ENCODE measurements at places on chromosomes 2 and 18.

- no peak for DNase-seq
Measured at GRCh38 chr2:166957686-166958085, 69.4 kb downstream of the XIRP2 start.

GRCh38 chr2:118153433-118153832, 65.2 kb downstream of the INSIG2 start:
- DNase-seq, result no peak

DNA sequence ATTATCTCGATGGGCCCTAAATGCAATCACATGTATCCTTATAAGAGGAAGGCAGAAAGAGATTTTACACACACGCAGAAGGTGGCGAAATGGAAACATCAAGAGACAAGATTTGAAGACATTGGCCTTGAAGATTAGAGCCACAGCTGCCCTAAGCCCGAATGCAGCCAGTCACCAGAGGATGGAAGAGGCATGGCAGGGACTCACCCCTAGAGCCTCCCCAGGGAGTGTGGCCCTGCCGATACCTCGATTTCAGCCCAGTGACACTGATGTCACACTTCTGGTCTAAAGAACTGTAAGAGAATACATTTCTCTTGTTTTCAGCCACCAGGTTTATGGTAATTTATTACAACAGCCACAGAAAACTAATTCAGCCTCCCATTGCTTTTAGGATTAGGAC, 17.4 kb downstream of the TTC39C start:
- no peak for DNase-seq

- DNase-seq, result no peak
Measured at GRCh38 chr2:168529900-168530561, 74.0 kb downstream of the CERS6 start.

- DNase-seq, result no peak
Measured at GRCh38 chr2:151886241-151886640, 58.0 kb upstream of the ARL5A start.

- no peak for DNase-seq
Measured at GRCh38 chr2:110931648-110932047, 189.1 kb upstream of the BCL2L11 start.

DNA sequence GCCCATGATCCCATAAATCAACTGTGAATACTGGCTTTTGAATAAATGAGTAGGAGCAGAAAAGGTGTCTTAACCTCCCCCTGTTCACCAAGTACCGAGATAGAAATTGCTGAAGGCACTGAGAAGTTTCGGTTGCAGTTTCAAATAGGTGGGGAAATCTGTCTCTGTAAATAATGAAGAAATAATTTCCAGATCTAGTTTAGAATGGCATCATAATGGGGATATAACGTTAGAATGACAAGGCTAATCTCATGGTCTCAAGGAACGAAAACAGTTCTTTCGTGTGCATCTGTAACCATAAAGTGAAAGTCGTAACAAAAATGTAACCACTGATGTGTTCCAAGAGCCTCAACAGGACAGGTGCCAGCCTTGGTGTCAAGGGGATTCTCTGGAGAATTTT, 49.9 kb upstream of the TMEM18 start:
- no peak for DNase-seq

GRCh38 chr2:197972061-197972460, 167.7 kb downstream of the PLCL1 start:
- no peak for DNase-seq

DNA sequence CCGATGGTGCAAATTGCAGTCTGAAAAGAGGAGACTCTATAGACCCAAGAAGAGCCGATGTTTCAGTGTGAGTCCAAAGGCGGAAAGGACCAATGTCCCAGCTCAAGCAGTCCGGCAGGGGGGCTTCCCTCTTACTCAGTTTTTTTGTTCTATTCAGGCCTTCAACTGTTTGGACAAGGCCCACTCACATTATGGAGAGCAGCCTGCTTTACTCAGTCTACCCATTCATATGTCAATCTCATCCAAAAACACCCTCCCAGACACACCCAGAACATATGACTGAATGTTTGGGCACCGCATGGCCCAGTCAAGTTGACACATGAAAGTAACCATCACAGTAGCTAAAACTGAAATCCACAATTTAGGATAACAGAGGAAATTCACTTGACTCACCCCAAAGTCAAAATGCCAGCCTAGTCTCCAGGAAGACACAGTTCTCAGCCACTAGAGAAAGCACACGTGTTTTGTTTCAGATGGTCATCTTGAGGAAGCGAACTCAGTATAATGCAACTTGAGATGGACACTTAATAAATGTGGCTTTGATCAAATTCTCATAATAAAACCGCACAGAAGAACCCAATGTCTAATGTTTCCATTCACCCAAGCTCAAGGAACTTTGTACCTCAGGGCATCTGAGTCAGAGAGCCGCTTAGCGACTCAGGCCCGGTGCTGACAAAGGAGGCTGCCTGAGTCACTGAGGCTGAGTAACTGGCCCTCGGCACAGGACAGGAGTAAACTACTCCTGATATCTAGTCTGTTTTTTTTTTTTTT, 2.4 kb downstream of the FHL2 start:
- no peak for DNase-seq

GRCh38 chr2:191635333-191636234, 42.4 kb upstream of the NABP1 start:
- no peak for DNase-seq

- DNase-seq, result no peak
Measured at GRCh38 chr2:49175831-49176230, 21.5 kb upstream of the FSHR start.

DNA sequence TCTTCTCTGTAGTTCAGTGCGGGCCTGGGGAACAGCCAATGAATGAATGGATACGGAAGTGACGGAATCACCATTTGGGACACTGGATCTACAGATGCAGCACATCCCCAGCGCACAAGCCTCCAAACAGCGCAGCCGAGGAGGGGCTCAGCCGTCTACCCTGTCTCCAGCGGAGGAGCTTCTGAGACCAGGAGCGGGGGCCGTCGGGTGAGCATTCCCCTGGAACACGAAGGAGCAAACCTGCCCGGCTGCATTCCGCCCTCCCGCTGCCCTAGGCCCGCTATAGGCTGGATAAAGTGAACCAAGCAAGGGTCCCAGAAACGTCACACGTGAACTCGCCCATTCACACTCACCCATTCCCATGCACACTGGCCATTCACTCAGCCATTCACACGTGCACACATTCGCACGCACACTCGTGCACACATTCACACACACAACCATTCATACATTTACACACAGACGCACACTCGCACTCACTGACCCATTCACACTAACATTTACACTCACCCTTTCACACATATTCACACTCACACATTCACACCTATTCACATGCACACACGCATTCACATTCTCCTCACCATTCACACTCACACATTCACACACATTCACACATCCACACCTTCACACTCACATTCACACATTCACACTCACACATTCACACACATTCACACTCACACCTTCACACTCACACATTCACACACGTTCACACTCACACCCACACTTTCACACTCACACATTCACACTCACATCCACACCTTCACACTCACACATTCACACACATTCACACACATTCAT, 63.4 kb downstream of the BIN1 start:
- DNase-seq, result no peak

DNA sequence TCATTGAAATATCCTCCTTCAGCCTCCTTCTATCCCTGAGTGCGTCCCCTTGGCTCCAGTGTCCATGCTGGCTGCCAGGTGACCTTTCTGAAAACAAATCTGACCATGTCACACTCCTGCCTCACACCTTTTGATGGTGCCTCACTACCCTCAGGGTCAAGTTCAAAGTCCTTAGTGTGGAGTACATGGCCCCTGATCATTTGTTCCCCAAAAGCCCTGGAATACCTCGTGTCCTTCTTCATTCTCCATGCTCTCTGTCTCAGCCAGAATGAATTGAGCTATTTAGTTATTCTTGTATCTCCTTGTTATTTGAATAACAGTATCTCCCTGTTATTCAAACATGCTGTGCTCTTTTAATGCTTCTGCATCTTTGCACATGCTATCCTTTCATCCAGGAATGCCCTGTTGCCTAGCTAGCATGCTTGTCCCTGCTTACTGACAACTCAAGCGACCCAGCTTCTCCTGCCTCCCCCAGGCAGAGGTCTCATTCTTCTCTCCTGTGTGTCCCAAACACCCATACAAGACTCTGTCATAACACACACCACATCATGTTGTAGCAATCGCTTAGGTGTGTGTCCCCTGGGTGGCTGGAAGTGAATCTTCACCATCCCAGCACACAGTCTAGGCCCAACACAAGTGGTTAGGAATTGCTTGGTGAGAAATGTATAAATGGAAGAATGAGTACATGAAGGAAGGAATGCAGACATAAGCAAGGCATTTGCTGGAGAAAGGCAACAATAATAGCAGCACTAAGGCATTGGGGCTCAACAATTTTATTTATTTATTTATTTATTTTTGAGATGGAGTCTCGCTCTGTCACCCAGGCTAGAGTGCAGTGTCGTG, 144.0 kb downstream of the DDX1 start:
- DNase-seq, result no peak
